CD4-positive, alpha-beta T cell treated with Interleukin-4 for 4 hours (primary cell): ENCODE measurements at places on chromosomes 4 and X.

DNA sequence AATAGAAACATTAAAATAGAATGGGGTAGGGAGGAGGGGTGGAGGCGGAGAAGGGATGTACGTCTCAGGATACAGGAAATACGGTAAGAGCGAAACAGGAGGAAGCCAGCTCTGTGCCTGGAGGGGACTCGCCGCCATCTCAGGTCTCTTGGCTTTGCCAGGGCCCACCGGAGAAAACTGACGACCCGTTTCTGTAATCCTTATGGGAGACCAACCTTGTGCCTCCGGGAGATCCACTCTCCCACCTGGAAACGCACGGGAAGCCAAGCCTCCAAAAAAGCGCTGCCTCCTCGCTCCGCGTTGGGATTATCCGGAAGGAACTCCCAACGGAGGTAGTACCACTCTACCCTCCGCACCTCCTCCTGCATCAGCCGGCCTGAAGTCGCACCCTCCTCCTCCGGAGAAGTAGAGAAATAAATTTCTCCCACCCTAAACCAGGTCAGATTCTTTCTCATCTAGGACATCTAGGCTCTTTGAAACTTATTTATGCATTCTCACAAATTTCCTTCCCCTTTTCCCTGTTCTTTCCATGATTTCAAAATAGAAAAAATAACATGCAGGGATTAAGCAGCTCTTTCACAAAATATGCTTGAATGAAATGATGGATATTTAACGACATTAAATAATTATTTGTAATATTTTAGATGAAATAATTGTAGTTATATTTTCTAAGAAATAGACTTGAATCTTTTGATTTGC is at the start of gene NBDY:
Gene NBDY (plus strand): TSS at position 92 of the 699 bp plus-strand sequence. CDS start 111 bp downstream, at position 203.
- peak; percentile 22 for DNase-seq

DNA sequence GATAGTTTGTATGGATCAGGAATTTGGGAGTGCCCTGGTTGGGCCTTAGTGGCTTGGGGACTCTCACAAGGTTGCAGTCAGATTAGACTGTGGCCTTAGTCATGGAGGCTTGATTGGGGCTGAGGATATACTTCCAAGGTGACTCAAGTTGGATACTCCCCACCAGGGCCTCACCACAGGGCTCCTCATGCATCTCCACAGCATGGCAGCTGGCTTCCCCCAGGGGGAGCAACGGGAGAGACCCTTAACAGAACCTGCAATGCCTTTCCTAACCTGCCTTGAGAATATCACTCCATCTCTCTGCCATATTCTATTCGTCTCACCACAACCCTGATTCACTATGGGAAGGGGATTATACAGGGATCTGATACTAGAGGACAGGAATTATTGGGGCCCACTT is 161.9 kb downstream of the RELL1 start:
- DNase-seq = no peak

DNA sequence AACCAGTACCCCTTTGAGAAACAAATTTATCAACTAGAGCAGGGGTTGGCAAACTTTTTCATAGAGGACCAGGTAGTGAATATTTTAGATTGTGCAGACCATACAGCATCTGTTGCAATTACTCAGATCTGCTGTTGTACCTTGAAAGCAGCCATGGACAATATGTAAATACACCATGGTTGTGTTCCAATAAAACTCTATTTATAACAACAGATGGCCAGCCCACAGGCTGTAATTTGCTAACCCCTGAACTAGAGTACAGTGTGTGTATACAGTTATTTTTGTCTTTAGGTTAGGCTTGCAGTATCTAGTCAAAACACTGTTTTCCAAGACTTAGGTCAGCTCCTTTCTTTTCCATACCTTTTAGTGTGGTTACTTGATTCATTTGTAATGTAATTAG is 54.4 kb downstream of the PHKA1 start:
- DNase-seq = no peak

DNA sequence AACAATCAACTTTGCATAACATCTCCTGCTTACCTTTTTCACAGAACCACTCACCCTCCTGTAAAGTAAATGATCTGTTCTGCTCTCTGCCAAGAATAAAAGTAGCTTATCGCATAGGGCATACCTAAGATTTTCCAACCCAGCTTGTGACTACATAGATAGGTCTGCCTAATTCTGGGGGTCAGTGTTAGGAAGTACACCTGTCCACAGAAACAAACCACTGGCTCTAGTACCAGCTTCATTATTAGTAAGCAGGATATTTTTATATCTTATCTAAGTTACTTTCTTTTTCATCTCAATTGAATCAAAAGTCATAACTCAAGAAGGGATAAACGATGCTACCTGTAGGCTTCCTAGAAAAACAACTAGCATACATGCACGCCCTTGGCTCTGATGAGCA is 23.8 kb downstream of the CXCL1 start:
- no peak for DNase-seq

DNA sequence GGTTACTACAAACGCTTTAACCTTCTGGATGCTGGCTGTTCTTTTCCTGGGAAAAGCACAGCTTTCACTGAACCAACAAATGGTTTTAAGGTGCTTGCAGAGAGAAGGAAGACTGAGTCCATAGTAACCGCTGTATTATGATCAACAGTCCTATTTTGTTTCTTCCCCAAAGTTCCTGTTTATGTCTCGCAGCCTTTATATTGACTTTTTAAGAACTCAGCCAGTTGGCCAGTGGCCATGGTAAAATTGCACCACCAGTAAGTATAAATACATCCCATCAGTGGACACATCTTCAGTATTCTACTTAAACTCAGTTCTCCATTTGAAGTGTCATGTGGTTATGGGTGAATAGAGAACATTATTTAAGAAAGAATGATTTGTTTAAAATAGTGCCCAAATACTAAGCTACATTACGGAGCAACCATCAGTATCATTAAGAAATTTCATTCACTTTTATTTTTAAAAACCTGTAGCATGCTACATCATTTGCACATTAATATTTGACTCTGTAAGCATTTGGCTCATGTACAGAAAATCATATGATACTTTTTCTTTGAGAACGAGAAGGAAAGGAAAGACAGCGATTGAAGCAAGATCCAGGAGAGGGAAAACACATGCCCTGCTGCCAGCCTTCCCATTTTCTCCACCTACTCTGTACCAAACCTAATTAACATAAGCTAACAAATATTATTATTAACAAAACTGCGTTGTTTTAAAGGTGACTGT is 287.0 kb downstream of the ARHGAP24 start:
- no peak for DNase-seq

DNA sequence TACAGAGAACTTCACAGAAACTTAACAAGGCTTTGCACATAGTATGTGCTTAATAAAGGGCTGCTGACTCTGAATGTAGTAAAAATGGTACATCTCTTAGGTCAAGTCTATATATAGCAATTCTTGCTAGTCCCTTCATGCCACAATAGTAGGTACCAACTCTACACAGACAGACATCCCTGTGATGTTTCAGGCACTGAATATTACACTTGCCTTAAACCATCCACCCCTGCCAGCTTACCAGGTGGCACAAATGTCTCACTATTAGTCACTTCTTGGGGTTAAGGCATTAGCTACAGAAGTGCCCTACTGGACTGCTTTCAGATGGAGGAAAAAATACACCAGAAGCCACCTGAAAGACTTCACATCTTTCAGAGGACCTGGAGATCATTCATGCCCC is 86.3 kb upstream of the CITED1 start:
- no peak for DNase-seq
